ENCODE measurements at places on chromosomes 5 and 9.

GRCh38 chr9:34254141-34254913 is 74.7 kb downstream of the KIF24 start:
- no peak for DNase-seq

- no peak for DNase-seq
Observed at GRCh38 chr5:54547711-54548250, 30.2 kb downstream of the SNX18 start.

- DNase-seq = no peak
Observed at GRCh38 chr9:16341177-16341576, 529.3 kb downstream of the BNC2 start.

DNA sequence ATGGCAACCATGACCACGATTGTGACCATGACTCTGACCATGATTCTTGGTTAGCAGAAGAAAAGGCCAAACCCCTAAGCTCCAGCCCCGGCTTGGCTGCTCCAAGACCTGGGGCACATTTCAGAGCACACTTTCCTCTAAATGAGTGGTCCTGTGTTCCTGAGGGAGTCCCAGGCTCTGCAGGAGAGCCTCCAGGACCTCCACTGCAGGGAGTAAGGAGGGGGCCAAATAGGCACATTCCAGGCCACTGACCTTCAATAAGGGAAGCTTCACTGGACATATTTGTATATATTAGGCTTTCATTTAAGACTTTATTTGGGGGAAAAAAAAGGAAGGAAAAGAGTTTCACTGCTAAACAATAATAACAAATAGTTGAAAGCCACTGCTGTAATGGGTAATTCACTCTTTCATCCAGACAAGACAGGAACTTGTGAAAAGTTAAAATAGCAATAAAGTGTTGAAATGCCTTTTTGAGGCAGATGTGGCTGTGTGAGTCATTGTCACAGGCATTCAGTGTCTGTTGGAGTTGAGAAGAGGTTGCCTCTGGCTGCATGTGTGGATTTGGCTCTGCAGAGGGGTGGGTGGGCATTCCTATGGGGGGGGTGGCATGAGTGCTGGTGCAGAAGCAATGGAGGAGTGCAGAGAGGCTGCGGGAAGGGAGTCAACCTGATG is 63.9 kb upstream of the TGFBR1 start:
- no peak for DNase-seq
